Astrocyte (in vitro differentiated cells and primary cell): ENCODE measurements at places on chromosomes 12 and 14. TPM values are rescaled to one million over a fixed set of nuclear protein-coding genes. Genes with fewer than 3 reads are reported as not detected.

DNA sequence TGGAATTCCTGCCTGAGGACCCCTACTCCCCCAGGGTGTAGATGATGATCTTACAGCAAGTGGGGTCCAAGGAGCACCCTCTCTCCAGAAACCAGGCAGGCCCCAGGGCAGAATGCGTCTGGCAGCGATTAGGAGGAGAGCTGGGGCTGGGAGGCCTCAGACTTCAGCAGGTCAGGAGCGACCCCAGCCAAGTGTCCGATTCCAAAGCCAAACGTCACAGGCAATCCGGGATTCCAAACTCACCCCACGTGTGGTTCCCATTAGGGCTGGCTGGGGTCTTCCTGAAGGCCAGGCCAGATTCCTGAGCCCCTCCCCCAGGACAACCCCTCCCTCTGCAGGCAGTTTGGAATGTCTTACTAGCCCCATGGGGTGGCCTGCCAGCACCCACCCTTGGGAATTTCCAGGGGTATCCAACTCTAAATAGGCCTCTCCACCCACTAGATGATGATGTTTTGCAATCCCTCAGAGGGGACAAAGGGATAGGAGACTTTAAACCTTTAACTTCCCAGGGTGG is 17.3 kb upstream of the FIGNL2 start:
- H3K27ac ChIP-seq, result no peak overlapping the region
- no peaks in the 10 kb centered on the region for H3K36me3 ChIP-seq
- peaks cover 7% of the 10 kb centered on the region for H3K27me3 ChIP-seq
- DNase-seq, result no peak
- no peak overlapping the region for H3K4me3 ChIP-seq

GRCh38 chr14:60085085-60085484 is 6.6 kb upstream of the PCNX4 start:
- no peaks in the 10 kb centered on the region for H3K27me3 ChIP-seq
- H3K4me3 ChIP-seq, result no peak overlapping the region
- H3K36me3 ChIP-seq, result no peaks in the 10 kb centered on the region
- H3K27ac ChIP-seq, result no peak overlapping the region
- no peaks in the 10 kb centered on the region for H3K4me1 ChIP-seq

DNA sequence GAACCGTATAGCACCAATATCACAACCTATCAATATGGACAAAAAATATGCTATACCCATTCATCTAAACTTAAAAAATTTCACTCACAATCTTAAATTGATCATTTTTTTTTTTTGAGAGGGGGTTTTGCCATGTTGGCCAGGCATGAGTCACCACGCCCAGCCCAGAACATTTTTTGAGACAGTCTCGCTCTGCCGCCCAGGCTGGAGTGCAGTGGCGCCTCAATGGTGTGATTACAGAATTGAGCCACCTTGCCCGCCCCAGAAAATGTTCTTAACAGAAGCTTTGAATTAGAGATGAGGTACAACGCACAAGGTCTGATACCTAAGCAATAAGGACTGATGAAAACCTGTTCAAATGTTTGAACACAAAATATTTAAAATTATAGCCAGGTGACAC is 15.8 kb upstream of the ATP5F1B start:
- no peak overlapping the region for H3K27ac ChIP-seq
- H3K27me3 ChIP-seq, result no peaks in the 10 kb centered on the region

DNA sequence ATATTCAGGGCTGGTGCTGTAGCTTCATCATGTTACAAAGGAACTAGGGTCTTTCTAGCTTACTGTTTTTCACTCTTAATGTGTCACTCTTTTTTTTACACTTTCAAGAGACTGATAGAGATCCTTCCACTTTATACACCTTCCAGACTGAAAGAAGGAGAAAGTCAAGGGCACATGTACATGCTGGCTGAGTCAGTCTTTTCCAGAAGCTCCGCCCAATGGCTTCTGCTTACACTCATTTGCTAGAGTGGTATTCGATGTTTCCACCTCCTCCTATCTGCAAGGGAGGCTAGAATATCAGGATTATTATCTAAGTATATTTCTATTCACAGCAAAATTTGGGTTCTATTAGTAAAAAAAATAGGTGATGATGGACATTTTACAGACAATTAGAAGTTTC is 325.8 kb upstream of the OR4E1 start:
- H3K4me1 ChIP-seq, result no peaks in the 10 kb centered on the region
- H3K36me3 ChIP-seq, result no peaks in the 10 kb centered on the region
- no peak overlapping the region for H3K4me3 ChIP-seq
- H3K27ac ChIP-seq, result no peak overlapping the region
- no peaks in the 10 kb centered on the region for H3K27me3 ChIP-seq

Gene EFS
- 5.8 and 6.5 TPM in 2 replicates for total RNA-seq
